ENCODE measurements at places on chromosomes 13 and 19. TPM values are rescaled to one million over a fixed set of nuclear protein-coding genes. Genes with fewer than 3 reads are reported as not detected.

FREM2 gene
- under 0.01 TPM for total RNA-seq

PLIN4 gene
- 4.0 TPM for total RNA-seq

BRCA2 gene
- 16.0 TPM for total RNA-seq

KLF1 gene
- not detected for total RNA-seq

CBY2 gene
- not detected for total RNA-seq

CATSPERD gene
- not detected for total RNA-seq

LHB gene
- total RNA-seq, result not detected

ZNF90 gene
- 3.7 TPM for total RNA-seq

MRPL54 gene
- 39.9 TPM for total RNA-seq

ZNF836 gene
- total RNA-seq, result 4.2 TPM

ZBTB45 gene
- 7.7 TPM for total RNA-seq

ICAM3 gene
- total RNA-seq, result 5.1 TPM

MBD3L3 gene
- total RNA-seq, result not detected

OR7D2 gene
- under 0.01 TPM for total RNA-seq

PRTN3 gene
- total RNA-seq, result not detected

KCNN4 gene
- 1.3 TPM for total RNA-seq

NPHS1 gene
- under 0.01 TPM for total RNA-seq

PLA2G4C gene
- 3.2 TPM for total RNA-seq

GPR4 gene
- total RNA-seq, result 0.12 TPM

SULT2A1 gene
- total RNA-seq, result not detected

MAMSTR gene
- 1.2 TPM for total RNA-seq

ADGRL1 gene
- 1.4 TPM for total RNA-seq

ZNF444 gene
- total RNA-seq, result 13.9 TPM

CYP2A7 gene
- total RNA-seq, result not detected

FKRP gene
- 25.7 TPM for total RNA-seq

MCEMP1 gene
- not detected for total RNA-seq

NLRP5 gene
- not detected for total RNA-seq

PTH2 gene
- total RNA-seq, result not detected

PLPPR3 gene
- total RNA-seq, result not detected
